ENCODE measurements at places on chromosomes 3 and 15.

DNA sequence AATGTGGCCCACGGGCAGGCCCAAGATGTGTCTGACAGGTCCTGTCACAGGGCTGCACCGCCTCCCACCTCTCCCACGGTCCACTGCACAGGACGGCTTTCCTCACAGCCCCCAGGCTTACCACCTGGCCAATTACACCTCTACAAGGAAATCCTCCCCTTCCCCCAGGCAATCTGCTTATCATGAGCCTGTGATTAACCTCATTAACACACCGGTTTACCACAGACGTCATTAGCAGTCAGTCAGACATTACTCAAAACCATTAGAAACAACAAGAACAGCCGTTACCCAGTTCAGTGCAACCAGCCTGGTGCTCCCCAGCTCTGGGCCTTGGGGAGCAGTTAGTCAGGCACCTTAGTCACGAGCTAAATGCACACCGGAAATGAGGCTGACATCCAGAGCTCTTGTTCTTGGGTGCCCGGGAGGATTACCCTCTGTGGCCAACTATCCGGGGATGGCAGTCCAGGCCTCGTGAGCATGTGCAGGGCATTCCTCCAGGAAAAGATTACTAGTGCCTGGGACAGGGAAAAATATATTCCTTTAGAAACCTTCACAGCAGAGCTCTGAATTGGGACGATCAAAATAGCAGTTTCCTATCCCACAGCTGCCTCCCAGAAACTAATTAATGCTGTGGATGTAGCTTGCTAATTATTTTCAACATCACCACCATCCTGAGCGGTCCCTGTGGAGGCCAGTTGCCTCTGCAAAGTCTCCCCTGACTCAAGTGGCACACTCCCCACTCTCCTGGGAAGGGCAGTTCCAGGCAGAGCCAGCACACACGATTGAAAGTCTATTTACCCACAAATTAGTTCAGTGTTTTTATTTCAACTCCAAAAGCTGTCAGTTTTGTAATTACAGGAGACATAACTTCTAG is 117.4 kb upstream of the ZBED2 start:
- DNase-seq, result no peak

GRCh38 chr3:106309274-106309673 is 440.5 kb upstream of the CBLB start:
- no peak for DNase-seq

- no peak for DNase-seq
These were observed 27.0 kb upstream of the KCTD6 start for GRCh38 chr3:58464866-58465265.

GRCh38 chr3:7875925-7876324 is 625.7 kb upstream of the LMCD1 start:
- DNase-seq, result no peak

DNA sequence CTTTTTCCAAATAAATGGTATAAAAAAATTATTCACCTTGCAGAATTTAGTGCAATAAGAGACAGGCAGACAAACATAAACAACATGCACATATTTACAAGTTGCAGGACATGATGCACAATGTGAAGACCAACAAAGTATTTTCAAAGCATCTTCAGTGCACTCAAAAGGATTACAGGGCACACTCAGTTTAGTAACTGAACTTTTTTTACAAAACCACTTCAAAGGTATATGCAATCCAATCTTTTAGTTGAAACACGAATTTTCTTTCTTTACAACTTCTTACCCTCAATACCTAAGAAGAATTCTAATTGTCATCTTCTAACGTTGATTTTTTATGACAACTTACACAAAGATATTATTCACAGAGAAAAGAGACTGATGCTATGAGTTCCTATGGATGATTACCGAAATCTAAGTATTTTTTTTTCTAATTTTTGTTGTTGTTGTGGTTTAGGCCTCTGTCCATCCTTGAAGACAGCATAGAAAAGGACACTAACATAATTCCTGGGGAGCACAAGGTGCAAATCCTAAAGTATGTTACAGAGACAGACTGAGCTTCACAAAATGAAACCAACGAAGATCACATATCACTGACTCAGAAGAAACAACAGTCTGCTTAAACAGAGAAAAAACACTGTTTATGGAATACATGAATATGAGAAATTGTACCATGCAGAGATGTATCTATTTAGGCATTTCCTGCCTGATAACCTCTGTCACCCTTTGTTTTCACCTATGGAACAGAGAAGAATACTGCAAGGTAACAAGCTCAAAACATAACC is 50.3 kb downstream of the ZMAT3 start:
- DNase-seq, result no peak

DNA sequence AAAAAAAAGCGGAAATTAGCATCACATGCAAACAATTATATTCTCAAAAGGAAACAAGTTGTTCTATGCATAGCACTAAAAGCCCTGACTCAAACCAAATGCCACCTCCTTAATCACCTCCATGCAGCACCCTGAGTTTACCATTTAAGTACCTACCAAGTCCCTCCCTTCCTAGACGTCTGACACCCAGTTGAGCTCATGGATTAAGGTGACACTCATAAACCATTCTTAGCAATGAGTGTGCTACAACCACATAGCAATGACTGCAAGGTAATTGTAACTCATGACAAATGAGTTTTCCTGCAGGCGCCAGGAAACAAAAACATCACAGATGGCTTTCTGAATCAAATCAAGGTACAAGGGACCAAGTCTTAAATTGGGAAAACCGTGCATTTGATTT is 32.0 kb downstream of the WWTR1 start:
- DNase-seq, result no peak

DNA sequence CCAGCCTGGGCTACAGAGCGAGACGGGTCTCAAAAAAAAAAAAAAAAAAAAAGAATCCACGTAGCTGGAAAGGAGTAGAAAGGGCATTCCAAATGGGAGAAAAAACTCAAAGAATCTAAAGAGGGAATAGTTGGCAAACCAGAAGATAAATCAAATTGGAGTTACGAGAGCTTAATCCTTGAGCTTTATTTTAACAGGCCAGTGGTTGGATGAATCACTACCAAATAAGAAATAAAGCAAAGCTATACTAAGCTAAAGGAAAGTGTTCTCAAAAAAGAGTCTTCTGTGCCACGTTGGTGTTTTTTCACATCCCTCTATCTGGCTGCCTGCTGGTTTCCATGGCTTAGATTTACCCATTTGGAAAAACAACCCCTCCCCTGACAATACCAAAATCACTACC is 14.0 kb downstream of the VGLL4 start:
- no peak for DNase-seq

GRCh38 chr3:152930516-152930915 is 95.6 kb downstream of the P2RY1 start:
- DNase-seq, result no peak

DNA sequence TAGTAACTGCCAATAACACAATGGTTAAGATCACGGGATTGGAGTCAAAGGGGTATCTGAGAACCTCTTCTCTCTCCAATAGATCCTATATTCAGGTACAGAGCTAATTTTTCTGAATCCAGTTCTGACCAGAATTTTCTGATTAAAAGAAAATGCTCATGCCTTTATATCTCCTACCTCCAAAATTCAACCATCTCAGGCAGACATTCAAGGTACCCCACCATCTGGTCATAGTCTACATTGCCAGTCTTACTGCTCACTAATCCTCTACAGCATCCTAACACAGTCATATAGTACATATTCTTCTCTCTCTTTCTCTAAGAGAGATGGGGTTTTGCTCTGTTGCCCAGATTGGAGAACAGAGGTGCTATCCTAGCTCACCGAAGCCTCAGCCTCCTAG is 59.1 kb downstream of the LSAMP start:
- DNase-seq, result no peak

DNA sequence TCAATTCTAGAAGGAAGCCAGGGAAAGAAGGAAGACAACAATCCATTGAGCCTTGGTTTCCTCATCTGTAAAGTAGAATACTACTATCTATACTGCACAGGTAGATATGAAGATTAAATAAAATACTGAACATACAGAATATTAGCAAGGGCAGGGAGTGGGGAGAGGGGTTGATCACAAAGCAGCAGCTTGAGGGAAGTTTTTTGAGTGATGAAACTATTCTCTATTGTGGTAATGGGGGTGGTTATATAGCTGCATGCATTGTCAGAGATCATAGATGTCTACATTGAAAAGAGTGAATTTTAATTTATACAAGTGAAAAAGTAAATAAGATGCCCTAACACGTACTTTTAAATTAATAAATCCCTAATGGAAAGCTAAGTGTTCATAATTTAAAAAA is 242.6 kb upstream of the LRTM1 start:
- DNase-seq, result no peak

- no peak for DNase-seq
These were observed 1.6 kb upstream of the MEGF11 start for GRCh38 chr15:66254951-66255676.

- DNase-seq, result no peak
These were observed 49.9 kb upstream of the P2RY1 start for GRCh38 chr3:152785051-152785450.

GRCh38 chr15:57156210-57156884 is 220.0 kb upstream of the CGNL1 start:
- no peak for DNase-seq

DNA sequence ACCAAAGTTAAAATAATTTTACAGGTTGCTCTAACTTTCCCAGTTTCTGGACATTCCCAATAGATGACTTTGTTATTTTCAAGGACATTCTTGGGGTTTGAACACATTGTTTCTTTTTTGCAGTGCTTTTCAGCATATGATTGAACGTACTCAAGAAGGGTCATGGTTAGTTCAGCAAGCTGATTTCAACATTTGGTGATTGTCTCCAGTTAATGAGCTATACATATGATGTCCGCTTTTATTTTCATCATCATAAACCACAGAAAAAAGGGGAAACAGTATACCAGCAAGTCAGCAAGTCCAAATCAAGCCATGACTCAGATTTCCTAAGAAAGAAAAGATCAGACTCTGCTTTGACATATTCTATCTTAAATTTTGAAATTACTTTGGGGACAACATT is 69.4 kb downstream of the B3GALNT1 start:
- DNase-seq, result no peak

GRCh38 chr3:195079636-195080035 is 191.3 kb downstream of the XXYLT1 start:
- no peak for DNase-seq

DNA sequence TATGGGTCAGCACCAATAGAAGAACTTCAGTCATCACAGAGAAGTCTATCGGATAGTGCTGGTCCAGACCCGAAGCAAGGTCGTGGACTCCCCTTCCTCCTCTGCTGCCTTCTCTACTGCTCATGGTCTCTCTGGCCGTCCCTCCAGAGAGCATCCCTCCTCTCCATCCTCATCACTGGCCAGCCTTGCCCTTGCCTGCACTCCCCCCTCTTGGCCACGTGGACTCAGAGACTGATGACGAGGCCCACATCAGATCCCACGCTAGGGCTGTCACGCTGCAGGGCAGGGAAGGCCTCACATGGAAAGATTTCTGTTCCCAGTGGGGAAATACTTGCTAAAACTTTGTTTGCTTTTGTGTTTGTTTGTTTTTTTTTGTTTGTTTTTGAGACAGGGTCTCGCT is 35.3 kb downstream of the IGDCC3 start:
- DNase-seq, result no peak

DNA sequence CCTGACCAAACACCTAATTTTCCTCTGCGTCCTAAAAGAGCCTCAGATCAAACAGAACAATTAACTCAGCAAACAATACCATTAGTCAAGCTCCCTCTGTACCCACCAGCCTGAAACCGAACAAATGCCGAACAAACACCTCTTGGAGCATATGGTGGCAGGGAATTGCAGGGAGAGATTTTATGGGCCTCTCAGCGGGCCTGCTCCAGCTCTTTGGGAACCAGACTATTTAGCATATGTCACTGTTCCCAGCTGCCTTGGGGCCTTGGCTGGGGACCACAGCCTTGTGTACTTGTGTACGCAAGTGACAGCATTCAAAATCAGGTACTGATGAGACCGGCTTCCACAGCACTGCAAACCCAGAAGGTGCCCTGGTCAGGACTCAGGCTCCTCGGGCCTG is 388.8 kb upstream of the PPP2R3A start:
- DNase-seq, result no peak

DNA sequence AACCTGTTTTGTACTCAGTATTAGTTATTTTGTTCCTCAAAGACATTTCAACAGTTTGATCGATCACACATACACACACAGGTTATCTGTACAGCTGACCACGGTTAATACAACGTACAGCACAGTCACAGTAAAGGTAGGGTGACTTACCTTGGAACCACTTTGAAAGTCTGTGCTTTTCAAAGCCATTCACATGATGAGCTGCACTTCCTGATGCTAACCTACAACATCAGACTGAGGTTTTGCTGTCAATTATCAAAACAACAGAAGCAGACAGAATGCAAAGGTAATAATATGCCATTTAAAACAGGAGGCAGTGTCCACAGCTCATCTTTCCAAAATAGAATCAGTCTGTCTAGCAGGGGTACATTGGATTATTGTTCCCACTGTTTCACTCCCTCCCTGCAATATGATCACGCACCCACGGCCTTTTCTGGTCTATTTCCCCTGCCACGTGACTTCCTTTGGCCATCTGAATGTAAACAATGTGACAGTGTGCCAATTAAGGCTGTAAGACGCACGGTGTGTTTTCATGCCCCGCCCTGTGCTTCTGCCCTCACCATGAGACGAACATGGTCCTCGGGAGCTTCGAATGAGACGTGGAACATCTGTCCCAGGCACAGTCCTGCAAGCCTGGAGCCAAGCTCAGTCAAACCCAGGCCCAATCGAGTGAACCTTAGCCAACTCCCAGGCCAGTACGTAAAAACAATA is 102.4 kb downstream of the FMN1 start:
- no peak for DNase-seq

DNA sequence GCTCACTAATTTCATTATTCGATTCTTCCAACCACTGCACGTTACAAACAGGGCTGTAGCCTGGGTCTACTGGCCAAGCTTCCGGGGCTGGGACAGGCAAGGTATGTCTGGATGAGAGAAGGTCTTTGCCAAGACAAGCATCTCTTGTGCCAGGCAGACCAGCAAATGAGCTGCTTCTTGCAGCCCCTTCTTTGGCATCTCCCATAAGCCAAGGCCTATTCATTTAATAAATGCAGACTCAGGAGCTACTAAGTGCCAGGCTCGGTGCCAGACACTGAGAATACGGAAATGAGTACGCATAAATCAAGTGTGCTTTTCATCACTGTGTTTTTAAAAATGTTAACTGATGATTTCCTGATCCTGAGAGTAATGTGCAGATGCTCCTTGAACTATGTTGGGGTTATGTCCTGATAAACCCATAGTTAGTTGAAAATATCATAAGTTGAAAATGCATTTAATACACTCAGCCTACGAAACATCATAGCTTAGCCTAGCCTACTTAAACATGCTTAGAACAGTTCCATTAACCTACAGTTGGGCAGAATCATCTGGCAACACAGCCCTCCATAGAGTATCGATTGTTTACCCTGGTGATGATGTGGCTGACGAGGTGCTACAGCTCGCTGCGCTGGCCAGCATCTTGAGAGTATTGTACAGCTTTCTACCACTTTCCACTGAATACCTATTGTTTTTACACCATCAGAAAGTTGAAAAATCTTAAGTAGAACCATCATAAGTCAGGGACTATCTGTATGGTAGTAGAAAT is 135.0 kb upstream of the CTDSPL start:
- DNase-seq, result no peak

GRCh38 chr3:64972793-64973192 is 285.0 kb upstream of the ADAMTS9 start:
- DNase-seq, result no peak

GRCh38 chr15:42704492-42704926 is 32.4 kb downstream of the CDAN1 start:
- DNase-seq, result peak; percentile 24
